ENCODE measurements at places on chromosomes 5 and 9.

- no peak for DNase-seq
Observed at GRCh38 chr5:150788977-150789376, 10.4 kb downstream of the SMIM3 start.

DNA sequence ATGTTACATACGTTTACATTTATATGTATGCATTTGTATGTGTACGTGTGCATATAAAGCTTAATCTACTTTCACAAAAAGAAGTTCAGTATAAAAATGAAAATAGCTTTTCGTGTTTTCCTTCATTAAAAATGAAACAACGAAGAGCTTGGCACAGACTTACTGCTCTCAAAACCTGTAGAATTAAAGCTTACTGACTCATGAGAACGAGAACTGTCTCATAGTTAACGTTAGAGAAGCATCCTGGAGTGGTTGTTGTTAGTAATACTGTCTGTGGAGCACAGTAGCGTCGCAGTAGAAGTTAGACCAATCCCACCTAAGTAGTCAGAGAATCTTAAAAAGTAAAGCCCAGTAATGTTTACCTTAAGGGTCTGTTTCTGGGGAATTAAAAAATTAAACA is 1.3 kb downstream of the MAT2B start:
- no peak for DNase-seq

GRCh38 chr9:130292106-130292505 is 26.5 kb downstream of the HMCN2 start:
- DNase-seq, result no peak

- DNase-seq, result no peak
Observed at GRCh38 chr9:87372356-87372851, 125.3 kb upstream of the DAPK1 start.

DNA sequence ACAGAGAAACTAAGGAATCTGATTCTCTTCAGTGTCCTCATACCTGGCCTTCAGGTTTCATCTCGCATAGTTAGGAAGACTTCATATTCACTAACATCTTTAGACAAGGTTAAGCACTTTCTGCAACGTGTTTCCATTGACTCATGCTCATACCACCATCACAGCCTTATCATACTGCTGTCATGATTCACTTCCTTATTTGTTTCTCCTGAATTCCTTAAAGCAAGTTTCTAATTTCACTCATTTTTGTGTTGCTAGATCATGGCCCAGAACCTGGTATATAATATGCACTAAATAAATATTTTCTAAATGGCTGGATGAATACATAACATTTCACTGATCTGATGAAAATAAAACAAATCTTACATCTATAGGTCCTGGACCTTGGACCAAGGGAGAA is 472.9 kb downstream of the PRELID2 start:
- DNase-seq, result no peak

DNA sequence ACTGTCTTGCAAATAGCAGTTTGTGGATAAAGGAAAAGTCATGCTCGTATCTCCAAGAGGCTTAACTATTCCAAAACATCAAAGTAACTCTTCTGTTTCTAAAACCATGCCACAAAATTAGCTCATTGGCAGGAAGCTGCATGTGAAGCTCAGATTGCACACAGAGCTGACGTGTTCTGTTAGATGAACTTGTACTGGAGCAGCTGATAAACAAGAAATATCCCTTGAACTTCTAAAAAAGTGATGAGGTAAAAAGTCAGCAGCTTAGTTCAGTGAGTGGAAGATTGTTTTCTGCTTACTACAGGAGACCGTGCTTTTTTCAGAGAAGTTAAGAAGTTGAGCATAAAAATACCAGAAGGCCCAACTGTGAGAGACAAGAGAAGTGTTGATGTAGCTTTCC is 113.2 kb downstream of the SLC12A2 start:
- DNase-seq, result no peak

DNA sequence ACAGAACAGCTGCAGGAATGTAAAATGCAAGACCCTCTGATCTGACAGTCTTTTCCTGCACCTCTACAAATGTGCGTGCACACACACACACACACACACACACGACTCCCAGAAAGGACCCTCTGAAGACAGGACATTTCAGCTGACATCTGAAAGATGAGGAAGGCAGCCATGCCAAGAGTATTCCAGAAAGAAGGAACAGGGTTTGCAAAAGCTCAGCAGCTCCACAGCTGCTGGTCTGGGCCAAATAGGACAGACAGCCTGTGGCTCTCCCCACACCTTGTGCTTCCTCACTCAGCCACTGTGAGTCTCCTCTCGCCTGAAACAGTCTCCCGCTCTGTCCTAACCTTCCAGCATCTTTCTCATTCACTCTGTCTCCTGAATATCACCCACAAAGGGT is 189.0 kb downstream of the PALM2AKAP2 start:
- no peak for DNase-seq

DNA sequence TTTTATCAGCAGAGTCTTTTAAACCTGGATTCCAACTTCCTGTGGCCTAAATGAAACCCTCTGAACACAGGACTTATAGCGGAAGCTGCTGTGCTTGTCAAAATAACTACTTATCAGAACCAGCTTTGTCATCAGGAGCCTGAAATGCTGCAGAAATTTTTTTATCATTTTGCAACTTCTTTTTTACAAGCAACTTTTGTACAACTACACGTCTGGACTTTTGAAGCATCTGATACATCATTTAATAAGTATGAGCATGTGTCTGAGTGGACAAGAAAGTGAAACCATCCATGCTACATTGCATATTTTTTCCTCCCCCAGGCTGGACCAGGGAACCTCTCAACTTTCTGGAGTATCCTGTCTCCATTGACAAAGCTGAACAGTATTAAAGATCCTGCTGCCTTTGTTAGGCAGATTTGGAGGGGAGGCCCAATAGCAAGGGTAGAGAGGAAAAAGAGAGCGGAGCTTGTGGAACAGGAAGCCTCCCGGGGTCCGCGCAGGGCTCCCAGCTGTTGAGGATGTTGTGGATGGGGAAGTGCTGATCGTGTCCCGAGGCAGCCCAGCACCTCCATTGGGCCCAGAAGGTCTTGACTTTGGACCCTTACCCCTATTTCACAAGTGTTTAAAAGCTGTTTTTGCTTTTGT is 196.6 kb downstream of the MSX2 start:
- no peak for DNase-seq

DNA sequence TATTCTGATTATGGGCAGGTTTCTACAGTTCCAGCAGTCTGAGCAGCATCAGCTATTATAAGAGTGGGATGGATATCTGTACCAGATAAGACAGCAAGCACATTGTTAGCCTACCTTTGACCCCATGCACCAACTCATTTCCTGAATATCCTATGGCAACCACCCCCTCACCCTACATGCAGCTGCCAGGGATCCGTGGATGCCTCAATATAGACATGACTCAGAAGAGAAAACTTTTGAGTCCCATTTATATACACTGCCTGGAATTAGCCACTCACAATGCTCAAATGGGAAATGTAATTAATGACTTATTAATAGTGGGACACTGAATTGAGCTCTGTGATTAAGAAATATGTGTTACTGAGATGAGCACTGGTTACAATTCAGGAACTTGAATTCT is 124.4 kb downstream of the SSBP2 start:
- DNase-seq, result no peak

- DNase-seq, result no peak
Observed at GRCh38 chr5:135869935-135870334, 25.7 kb downstream of the IL9 start.

- no peak for DNase-seq
Observed at GRCh38 chr5:123429993-123430392, 6.8 kb upstream of the CEP120 start.

DNA sequence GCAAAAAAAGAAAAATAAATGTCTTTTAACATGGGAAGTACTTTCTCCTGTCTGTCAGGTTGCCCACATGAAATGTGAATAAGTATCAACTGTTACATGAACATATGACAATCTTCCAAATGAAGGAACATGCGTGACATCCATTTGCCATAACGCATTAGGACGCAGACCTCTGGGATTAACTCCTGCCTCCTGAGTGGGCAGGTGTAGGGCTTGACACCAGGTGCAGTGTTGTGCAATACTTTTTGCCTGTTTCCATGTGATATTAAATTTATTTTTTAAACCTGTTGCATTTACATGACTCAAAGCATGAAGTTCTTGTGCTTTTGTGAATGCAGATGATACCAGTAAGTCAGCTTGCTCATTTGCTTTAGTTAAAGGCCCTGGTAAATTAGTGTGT is 8.7 kb upstream of the TMEM141 start:
- no peak for DNase-seq

GRCh38 chr5:9105851-9106250 is 440.0 kb downstream of the SEMA5A start:
- DNase-seq, result no peak

- no peak for DNase-seq
Observed at GRCh38 chr5:31064215-31064614, 129.3 kb upstream of the CDH6 start.

DNA sequence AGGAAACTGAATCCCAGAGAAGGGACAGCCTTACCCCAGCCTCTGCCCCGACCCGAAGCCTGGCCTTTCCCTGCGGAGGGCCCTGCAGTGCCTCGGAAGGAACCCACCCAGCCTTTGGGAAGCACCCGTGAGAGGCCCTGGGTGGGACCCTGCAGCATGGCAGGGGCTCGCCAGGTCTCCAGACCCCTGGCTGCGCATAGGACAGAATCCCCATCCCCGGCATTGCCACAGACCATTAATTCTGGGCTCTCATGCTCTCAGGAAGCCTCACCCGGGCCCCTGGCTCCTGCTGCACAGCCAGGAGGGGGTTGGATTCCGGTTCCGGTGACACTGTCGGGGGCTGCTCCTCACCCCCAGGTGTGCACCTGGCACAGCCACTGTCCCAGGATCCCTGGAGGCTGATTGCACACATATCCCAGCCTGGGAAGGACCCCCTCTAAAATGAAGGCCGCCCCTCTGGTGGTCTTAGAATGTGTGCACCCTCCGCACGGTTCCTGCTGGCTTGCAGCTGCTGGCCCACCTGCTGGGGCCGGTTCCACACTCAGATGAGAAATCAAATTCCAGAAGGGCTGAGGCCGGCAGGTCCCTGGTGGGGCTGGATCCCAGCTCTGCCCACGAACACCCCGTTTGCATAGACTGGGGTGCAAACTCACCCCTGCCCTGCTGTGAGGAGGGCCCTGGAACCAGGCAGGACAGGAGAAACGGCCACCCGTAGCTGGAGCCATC is 4.7 kb downstream of the EGFL7 start:
- no peak for DNase-seq

DNA sequence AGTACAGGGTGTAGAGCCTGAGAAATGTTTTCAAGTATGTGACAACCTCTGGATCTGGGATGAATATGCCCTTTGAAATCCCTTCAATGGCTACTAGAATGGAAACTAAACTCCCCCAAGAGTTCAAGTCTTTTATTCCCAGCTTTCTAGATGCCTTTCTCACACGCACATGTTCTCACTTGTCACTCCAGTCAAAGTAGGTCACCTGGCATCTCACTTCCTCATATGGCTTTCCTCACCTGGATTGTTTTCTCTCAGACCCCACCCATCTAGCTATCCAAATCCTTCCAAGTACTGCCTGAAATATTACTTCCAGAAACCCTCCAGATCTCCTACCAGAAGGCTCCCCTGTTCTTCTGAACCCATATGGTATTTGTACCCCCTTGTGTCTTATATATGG is 615.4 kb upstream of the KLF4 start:
- DNase-seq, result peak; percentile 21

DNA sequence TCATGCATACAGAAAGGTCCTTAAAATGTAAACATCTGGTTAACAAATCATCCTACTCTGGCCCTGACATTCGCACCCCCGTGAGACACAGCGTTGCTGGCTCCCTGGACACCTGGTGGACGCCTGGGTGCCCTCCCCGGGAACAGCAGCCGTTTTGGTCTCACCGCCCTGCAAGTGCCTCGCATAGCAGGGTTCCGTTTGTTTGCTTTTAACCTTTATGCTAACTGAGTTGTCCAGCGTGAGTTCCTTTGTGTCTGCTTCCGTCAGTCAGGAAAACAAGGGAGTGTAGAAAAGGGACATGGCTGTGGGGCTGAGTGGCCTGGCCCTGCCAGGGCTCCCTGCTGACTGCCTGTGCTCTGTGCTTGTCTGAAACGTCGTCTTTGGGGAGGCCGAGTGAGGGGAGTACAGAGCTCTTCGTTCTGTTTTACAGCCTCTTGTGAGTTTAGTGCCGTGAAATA is 91.8 kb upstream of the CACNA1B start:
- DNase-seq, result no peak

DNA sequence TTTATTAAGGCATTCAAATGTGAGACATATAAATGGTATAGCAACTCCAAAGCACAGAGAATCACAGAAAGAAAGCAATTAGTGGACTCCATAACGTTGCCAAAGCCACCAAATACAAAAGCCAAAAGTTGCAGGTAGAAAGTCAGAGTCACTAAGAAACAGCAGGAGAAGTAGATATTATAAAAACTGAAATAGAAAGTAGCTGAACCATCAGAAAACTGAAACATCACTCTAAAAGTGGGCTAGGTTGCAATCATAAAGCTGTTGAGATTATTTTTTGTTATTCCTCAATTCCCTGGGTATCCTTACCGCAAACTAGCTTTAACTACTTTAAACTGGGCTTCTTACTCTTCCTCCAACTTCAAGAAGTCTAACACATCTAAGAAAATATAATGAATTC is 108.1 kb upstream of the ARRDC3 start:
- no peak for DNase-seq
